ENCODE measurements at places on chromosomes 3 and 15. TPM values are rescaled to one million over a fixed set of nuclear protein-coding genes. Genes with fewer than 3 reads are reported as not detected.

DNA sequence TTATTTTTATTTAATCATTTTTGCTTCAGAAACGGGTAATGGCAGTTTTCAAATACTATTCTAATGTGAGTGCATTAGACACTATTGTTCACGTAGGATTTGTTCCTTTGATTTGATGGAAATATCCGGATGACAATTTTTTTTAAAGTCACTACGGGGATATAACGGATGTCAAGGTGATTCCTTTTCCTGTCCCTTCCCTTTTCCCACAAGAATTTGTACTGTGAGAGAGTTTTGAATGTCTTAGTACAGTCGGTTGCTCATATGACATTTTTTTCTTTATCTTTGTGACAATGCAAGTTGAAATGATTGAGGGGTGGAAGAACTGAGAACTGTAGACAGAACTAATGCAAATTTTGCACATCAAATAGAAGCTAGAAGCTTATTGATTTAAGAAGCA lies 209.5 kb downstream of the GRM7 start:
- no peak for DNase-seq

- DNase-seq, result no peak
Measured at GRCh38 chr15:84658080-84658787, at the start of gene NMB. Gene NMB, minus strand, starts transcription at chr15:84658199. Its CDS starts 47 bp downstream, at chr15:84658152.

The HSPBAP1 gene
- total RNA-seq, result 8.1 TPM

The COLQ gene
- total RNA-seq, result 0.13 TPM

The TLR9 gene
- not detected for total RNA-seq

- DNase-seq, result no peak
Measured at GRCh38 chr3:12454816-12455121, 29.5 kb upstream of the TSEN2 start.

The TRA2B gene
- 154 TPM for total RNA-seq
